ENCODE measurements at places on chromosomes 11 and 22.

GRCh38 chr11:75319035-75319877, 32.2 kb downstream of the ARRB1 start:
- no peak for DNase-seq

- no peak for DNase-seq
Observed at GRCh38 chr11:66717925-66718319, 11.1 kb downstream of the SPTBN2 start.

- no peak for DNase-seq
Observed at GRCh38 chr11:93526641-93527583, 16.3 kb downstream of the SMCO4 start.

DNA sequence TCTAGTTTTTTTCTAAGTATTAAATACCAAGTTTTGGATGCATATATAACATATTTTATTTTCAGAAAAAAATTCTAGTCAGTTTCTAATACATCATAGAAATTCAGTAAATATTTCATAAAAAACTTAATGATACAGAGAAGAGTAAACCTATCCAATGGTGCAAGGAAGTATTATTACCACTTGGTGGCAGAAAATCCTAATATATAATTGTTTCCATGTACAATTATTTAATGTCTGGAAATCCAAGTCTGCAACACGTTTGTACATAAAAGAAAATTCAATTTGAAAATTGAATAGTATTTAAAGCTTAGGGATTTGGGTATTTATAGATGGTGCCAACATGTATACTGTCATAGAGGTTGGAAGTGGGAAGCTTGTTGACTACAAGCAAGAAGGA, 127.0 kb downstream of the TRPC6 start:
- DNase-seq: no peak

DNA sequence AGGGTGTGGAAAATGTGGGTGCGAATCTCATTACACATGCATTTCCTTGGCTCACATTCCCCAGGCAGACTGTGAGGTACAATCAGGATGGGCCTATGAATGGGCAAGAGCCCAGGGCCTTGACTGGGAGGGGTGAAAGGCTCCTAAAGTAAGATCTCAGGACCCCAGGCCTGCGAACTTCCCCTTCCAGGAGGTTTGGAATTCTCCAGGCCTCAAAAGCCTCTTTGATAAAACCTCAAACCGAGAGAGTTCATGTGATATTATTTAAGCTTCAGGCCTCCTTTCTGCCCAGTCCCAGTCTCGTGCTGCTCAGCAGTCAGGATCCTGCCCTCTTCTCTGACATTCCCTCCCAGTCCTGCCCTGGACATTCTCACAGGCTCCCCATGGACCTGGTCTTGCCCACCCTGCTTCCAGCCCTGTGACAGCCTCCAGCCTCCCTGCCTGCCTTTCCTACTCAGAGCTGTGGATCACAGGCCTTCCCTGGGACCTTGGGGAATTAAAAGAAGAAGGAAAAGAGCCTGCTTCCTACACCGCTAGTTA, 37.3 kb upstream of the TEAD1 start:
- no peak for DNase-seq

GRCh38 chr11:122463530-122463929, 192.0 kb upstream of the UBASH3B start:
- no peak for DNase-seq

- no peak for DNase-seq
Observed at GRCh38 chr11:118819334-118820024, 28.5 kb upstream of the DDX6 start.

DNA sequence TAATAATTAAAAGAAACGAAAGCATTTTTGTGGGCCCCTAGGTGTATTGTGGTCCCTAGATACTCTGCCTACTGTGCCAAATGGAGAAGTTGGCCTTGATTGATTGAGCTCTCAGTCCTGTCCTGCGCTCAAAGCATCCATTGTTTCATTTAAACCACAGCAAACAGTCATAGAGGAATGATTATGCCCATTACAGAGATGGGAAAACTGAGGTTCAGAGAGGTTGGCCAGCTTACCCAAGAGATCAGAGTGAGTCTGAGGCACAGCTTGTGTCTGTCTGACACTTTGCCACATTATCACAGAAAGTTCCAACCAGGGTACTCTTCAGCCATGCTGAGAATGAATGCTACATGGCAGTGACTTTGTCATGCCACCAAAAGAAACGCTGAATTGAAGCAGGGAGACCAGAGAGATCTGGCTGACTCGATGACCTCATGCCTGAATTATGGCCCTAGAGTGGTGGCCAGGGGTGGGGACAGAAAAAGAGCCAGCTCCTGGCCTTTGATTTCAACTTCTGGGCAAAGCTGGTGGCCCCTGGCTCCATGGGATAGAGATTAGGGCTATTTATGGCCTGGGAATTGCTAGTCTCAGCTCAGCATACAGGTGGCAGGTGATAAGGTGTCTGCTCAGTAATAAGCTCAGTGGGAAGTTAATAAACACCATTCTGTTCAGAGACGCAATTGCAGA, 180.5 kb downstream of the MIAT start:
- DNase-seq: no peak

GRCh38 chr11:61039916-61040315, 62.4 kb upstream of the CD5 start:
- no peak for DNase-seq

DNA sequence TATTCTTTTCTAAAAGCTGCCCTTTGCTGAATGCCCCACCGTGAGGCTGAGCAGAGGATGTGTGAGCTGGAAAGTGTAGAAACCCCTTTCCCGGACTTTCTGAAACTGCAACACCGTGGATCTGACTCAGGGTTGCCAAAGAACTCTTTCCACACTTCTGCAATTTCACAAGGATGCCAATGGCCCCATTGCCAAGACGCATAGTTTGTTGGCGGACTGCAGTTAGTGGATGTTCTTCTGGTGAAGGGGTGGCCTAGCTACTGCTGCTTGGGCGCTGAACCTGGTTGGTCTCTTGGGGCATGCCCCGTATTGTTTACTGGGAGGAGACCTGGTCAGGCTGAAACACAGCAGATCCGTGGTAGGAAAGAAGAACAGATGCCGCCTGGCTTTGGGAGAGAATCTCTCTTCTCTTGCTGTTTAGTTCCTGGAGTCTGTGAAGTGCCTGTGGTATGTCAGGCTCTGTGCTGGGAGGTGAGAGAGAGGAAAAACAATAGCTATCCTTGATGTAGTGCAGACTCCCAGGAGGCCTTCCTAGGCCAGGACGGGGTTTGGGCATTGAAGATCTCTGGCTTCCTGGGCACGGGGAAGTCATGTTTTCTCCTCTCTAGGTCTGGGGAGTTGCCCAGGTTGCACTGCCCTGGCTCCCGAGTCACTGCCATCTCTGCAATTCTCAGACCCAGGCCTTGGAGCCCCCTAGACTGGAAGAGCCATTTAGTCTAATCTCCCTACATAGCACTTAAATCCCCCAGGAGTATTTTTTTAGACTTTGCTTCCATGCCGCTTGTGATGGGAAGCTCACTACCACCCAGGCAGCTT, 26.9 kb downstream of the CD82 start:
- no peak for DNase-seq

DNA sequence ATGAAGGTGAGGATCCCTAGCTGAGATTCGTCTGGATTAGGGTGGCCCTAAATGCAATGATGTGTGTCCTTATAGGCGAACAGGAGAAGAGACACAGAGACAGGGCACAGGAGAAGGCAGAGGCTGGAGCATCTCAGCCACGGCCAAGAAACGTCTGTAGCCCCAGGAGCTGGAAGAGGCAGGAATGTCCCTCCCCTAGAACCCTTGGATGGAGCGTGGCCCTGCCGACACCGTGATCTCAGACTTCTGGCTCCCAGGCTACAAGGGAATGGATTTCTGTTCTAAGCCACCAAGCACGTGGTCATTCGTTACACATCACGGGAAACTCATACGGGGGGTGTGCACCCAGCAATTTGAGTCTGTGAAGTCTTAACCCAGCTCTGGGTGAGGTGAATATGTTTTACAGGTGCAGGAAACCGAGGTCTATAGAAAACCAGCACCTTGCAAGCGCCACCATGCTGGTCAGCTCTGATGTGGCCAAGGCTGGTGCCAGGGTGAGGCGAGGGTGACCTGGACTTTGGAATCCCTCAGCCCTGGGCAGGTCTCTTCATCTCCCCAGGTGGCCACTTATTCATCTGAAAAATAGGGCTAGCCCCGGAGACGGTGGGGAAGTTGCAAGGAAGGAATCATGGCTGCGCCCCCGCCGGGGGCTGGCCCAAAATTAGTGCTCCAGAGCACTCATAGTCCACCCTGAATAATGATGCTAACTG, 89.5 kb upstream of the FGF3 start:
- no peak for DNase-seq

DNA sequence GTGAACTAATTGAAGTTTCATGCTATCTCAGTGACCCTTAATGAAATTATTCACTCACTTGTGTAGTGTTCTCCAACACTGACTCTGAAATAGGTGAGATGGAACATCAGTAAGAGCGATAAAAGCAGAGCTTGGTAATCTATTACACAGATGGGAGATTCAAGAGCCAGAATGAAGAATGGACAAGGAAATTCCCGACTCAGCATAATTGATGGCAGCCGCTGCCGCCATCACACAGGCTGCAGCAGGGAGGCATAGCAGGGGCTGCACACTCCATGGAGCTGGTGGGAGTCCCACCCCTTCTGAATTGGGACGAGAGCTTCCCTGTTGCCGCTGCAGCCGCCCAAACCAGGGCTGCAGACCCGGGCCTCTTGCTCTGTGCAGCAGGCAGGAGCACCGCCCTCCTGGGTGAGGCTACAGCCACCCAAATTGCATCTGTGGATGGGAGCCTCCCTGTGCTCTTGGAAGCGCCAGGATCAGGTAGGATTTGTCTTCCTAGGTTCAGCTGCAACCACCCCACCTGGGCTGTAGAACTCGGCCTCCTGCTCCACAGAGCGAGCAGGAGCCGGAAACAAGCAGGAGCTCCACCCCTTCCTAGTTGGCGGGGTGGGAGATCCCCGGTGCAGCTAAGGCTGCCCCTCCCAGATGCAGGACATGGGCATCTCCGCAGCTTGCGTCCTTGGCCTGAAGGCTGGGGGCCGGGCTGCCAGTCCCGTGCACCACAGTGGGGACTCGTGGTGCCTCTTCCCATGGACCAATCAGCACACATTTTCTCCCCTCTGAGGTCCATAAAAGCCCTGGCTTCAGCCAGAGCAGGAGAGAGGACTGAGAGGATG, 535.1 kb upstream of the LUZP2 start:
- DNase-seq: no peak

GRCh38 chr11:64813826-64814225, 3.5 kb upstream of the MEN1 start:
- no peak for DNase-seq
